ENCODE measurements at places on chromosomes 5 and 9. TPM values are rescaled to one million over a fixed set of nuclear protein-coding genes. Genes with fewer than 3 reads are reported as not detected.

The SEMA5A gene
- total RNA-seq = 48.4 TPM

The THBS4 gene
- total RNA-seq = 151 TPM

The DMRT3 gene
- total RNA-seq = 0.15 TPM

The NR2F1 gene
- 0.49 TPM for total RNA-seq

The GABRG2 gene
- total RNA-seq = not detected

DNA sequence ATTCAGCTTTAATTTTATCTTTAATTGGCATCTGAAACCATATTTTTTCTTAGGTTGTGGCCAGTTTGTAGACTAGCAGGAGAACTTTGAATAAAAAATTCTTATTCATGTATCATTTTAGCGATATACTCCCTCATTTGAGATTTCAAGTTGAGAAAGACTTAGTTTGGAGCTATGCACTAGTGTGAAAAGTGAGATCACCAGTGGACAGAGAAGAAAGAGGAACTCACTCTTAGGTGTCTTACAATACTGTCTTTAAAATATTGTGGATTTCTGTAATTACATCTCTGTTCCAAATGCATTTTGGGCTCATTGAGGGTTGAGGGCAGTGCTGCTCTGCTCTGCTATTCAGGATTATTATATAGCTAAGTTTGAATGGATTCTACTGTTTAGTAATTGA, 54.7 kb downstream of the NAA35 start:
- no peak for DNase-seq

GRCh38 chr9:124499216-124499615, 8.0 kb downstream of the NR5A1 start:
- DNase-seq = no peak

DNA sequence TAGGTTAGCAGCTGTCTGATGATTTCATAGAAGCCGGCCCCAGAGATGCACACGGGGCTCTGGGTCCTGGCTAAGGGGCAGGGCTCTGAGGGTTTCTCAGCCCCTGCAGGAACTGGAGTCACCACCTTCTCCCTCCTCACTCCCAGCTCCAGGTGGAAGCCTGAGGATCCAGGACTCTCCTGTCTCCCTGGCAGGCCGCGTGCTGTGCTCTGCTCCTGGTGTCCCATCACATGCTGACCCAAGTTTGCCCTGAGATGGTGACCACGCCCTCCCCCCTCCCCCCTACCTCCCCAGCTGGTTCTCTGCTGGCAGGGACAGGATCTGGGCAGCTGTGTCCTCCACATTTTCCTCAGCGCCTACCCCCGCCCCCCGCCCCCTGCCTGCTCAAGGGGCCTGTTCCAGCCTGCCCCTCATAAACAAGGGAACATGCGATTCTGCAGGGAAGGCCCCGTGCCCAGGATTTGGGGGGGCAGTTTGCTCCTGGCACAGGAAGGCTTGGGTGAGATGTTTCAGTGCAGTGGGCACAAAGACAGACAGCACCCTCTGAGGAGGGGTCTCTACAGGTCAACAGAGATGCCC, 87.4 kb downstream of the PSD2 start:
- no peak for DNase-seq

DNA sequence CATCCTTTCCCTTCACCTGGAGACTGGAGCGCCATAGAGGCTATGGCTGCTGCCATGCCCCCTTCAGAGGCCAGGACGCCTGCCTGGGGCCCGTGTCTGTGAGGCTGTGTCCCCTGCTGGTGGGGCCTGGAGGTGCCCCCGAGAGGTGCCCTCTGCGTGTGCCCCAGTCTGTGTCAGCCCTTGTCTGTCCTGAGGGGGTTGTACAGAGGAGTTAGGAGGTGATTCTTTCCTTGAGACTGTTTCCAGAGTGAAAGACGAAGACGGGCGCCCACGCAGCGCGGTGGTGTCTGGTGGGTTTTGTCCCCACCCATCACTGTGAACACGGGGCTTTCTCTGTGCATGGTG, 24.6 kb downstream of the TRAF2 start:
- DNase-seq = no peak

GRCh38 chr9:20620650-20621470, 1.4 kb downstream of the MLLT3 start:
- DNase-seq = peak; percentile 57

GRCh38 chr5:126100767-126101166, 322.4 kb upstream of the GRAMD2B start:
- no peak for DNase-seq

DNA sequence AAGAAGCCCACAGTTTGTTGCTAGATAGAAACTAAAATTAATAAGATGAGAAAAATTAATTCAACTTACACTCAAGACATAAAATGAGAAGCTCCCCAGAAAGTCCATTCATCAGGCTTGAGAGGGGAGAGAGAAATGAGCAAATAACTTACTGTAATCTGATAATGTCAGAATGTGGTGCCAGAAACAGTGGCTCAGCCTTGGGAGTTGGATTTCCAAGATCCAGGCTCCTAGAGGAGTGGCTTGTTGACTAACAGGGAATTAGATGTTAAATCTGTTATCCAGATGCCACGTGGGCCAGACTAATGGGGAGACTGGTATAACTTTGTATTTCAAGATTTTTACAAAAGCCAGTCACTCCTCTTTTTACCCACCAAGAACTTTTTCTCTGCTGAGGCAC, 458.2 kb downstream of the GADD45G start:
- DNase-seq = no peak

DNA sequence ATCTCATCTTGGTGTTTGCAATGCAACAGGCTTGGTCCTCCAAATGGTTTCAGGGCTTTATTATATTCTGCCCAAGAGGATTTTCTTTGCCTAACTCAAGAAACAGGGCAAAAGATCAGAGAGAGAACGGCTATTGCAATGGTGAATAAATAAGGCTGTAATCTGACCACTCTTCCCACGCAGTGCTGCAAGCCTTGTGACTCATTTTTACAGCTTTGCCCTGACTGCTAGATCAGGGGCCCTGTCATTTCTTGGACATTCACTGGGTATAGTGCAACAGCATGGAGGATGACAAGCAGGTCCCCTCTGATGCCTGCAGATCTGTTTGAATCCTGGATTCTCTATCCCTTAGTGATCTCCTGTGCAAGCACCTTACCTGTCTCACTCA, 459.1 kb downstream of the EBF1 start:
- DNase-seq = no peak

GRCh38 chr5:9165546-9165945, 380.3 kb downstream of the SEMA5A start:
- DNase-seq = no peak

- peak; percentile 48 for DNase-seq
Observed at GRCh38 chr5:36305571-36306326, 4.0 kb upstream of the RANBP3L start.

GRCh38 chr5:77709993-77710685, 66.0 kb downstream of the TBCA start:
- DNase-seq = no peak

DNA sequence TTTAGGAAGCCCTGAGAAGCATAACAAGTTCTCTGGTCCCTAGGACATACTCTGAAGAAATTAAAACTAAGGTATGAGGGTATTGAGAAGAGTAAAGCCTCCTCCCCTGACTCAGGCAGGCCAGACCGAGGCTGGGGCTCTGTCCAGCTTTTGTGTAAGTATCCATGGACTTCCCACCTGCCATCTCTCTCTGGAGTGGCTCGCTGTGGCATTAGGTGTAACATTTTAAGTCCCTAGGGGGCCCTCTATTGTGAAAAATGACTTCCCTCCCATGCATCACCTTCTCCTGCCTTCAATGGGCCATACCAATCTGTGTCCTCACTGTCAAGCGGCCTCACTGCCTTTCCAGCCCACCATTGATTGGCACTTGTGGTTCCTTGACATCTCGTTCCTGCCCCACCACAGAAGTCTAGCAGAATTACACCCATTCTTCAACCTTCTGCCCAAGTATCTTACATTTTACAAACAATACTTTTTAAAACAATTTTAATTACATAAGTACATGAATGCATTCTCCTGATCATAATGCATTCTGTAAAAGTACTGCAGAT, 205.5 kb downstream of the SLIT3 start:
- no peak for DNase-seq

GRCh38 chr5:65034029-65034812, 265.5 kb downstream of the CWC27 start:
- no peak for DNase-seq

DNA sequence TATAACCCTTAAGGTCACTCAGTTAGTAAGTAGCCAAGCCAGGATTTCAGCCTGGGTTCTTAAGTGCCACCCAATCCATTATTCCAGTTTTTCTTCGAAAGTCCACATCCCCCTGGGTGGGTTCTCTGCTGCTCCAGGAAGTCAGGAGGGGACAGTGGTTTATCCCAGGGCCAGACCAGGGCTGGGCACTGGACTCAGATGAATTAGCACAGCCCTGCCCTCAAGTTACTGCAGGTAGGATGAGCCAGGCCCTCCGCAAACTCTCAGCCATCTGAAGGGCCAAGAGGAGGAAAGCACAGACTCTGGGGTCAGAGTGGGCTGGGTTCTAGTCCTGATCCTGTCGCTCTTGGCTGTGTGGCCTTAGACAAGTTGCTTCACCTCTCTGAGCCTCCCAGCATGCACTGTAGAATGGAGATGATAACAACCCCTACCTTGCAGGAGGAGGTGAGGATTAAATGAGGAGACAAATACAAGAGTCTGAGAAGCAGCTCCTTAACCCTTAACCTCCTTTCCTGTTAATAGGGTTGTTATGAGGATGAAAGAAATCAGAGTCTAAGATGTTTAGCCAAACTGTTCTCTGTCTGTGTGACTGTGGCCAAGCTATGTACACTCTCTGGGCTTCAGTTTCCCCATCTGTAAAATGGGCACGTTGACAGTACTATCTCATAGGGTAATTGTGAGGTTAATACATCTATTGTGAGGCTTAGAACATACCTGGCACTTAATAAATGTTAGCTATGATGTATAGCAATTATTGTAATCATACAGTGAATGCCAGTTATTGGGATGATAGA, 6.8 kb upstream of the NEURL1B start:
- no peak for DNase-seq

DNA sequence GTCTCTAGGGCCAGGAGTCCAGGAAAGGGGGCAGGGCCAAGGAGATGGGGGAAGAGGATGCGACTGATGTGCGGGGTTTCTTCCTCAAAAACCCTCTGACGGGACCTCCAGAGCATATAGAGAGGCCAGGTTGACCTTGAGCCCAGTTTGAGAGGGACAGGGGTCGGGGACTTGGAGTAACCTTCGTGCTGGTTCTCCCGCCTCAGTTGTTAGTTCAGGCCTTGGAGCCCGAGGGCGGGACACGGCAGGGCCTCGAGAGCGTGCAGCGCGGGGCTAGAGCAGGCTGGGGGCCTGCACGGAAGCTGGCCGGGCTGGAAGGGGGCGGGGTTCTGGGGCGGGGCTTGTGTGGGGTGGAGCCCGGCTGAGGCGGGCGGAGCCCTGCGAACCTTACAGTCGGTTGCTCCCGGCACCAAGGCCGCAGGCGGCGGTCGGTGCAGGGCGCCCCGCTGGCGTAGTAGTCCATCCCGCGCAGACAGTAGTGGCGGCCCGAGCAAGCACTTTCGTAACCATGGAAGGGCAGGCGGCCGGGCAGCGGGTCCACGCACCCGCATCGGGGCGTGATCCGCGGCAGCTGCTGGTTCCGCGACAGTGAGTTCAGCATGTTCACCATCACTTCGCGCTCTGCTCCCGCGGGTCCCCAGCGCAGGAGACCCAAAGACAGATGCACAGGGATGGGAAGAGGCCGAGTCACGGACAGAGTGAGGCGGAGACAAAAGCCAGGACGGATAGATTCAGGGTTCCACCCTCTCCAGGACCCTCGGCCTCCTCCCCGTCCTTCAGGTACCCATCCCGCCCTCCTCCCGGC, 4.0 kb upstream of the MYORG start:
- DNase-seq = peak; percentile 81

DNA sequence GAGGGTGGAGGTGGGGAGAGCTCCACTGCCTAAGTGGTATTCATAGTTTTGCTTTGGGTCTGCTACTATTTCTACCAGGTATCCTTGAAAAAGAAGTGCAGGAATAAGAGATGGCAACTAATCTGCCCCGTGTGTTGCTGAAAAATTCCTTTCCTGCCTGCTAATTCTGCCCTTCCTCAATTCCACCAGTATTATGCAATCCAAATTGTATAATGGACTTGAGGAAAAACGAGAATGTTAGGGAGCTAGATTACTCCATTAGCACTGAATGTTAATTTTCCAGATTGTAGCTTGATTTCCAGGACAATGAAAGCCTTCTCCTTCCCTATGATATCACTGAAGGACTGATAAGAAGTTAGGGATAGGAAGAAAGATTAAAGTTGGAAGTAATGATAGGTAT, 16.9 kb downstream of the ADAM19 start:
- DNase-seq = no peak

- no peak for DNase-seq
Observed at GRCh38 chr5:65151614-65152013, 330.1 kb downstream of the ADAMTS6 start.

DNA sequence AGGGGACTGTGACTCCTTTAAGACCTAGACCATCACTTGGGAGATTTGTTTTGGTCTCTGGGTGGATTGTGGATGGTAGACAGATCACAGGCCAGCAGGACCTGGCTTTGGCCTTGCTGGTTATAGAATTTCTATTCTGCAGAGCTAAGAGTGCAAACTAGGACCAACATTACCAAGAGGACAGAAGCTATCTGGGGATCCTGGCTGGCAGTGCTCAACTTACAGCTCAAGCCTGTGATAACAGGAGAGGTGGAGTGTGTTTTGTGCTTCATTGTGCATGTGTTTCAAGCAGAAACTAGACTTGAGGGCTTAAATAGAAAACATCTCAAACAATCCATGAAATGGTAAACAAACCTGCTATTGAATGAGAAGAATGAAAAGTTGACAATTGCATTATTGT, 106.7 kb downstream of the ZNF462 start:
- DNase-seq = no peak

DNA sequence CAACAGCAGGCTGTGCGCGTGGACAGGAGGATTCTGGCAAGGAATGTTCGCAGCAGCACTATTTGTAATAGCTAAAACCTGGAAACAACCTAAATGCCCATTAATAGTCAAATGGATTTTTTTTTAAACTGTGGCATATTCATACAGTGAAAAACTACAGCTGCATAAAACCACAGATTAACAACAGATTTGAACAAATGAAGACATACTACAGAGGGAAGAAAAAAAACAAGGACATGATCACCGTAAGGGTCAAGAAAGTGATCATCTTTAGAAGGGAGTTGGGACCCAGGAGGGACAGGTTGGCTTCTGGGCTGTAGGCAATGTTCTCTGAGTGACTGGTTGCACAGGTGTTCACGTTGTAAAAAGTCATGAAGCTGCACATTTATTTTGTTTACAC, 1.2 kb upstream of the TMOD1 start:
- no peak for DNase-seq

DNA sequence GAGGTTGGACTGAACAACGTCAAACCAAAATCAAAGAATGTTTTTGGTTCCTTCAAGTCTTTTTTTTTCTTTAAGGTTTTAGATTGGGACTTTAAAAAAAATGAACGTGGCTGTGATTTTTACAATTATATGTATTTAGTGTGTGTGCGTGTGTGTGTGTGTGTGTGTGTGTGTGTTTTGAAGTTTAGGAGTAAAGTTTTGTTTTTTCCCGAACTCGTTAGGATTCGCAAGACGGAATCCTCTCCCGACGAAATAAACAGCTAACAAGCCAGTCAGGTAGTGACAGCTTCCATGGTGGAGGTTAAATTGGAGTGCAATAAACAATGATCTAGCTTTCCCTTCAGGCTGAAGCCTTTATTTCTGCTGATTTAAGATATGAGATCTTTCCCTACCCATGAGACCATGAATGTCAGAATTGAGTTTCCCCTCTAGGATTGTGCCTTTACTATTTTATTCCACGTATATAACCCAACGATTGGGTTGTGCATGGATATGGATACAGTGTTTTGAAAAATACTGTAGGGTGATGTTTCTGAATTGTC, 1.2 kb downstream of the KIAA1958 start:
- DNase-seq = no peak
